ENCODE measurements at places on chromosomes 6 and 20.

DNA sequence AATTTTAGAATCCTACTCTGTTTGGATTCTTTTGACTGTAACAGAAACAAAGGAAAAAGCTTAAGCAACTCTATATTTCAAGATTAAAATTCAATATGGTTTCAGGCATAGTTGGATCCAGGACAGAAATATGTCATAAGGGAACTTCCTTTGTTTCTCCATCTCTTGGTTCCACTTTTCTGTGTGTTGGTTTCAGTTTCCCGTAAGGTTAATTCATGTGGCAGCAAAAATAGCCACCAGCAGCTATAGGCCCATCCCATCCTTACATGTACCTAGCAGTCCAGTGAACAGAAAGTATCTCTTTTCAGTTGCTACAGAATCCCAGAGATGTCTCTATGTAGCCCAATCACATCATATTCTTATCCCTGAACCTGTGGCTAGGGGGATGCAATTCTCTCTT, 8.8 kb upstream of the FAM8A1 start:
- peak; percentile 78 for DNase-seq

GRCh38 chr6:29678114-29678513, 2.8 kb downstream of the ZFP57 start:
- DNase-seq = no peak

GRCh38 chr20:45044601-45045000, 56.3 kb downstream of the KCNS1 start:
- no peak for DNase-seq

- no peak for DNase-seq
Measured at GRCh38 chr20:25397096-25397495, 6.5 kb upstream of the ABHD12 start.

GRCh38 chr6:36607683-36608386, 13.7 kb downstream of the SRSF3 start:
- no peak for DNase-seq

DNA sequence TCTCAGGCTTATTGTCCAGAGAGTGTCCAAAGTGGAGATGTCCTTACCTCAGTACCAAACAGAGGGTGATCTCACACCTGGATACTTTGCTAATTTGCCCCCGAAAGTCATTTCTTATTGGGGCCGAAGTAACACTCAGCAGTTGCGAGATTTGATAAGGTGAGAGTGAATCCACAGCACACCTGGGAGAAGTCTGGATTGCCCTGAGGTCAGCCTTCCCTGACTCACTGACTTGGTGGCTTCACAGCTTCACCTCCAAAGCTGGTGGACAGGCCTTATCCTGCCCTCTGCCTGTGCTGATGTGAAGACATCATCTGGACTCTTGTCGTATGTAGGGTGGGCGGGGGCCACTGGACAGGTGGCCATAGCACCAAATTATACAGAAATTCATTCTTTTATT, 101.9 kb upstream of the ARMC2 start:
- no peak for DNase-seq

GRCh38 chr6:11921017-11921438, 91.1 kb upstream of the HIVEP1 start:
- DNase-seq = no peak

DNA sequence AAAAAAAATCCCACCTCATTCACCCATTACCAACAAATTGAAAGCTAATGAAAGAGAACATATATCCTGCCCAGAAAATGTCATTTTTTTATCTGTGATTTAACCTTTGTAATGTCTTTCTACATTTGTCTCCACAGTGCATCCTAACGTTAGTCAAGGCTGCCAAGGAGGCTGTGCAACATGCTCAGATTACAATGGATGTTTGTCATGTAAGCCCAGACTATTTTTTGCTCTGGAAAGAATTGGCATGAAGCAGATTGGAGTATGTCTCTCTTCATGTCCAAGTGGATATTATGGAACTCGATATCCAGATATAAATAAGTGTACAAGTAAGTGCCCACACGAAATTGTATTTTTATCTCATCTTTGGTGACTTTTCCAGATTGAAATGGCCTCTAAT, 30.0 kb downstream of the RSPO3 start:
- no peak for DNase-seq

GRCh38 chr20:47338131-47338628, 18.3 kb downstream of the ZMYND8 start:
- DNase-seq = no peak

GRCh38 chr6:134310817-134311216, 7.1 kb downstream of the SGK1 start:
- no peak for DNase-seq

- DNase-seq = peak; percentile 10
Measured at GRCh38 chr20:3616250-3616649, 46.9 kb downstream of the GFRA4 start.

GRCh38 chr6:148470606-148471465, 128.2 kb downstream of the SASH1 start:
- no peak for DNase-seq

- DNase-seq = peak; percentile 48
Measured at GRCh38 chr6:6654599-6655575, 66.4 kb downstream of the LY86 start.

- peak; percentile 85 for DNase-seq
Measured at GRCh38 chr6:105748737-105749161, 337.4 kb upstream of the PRDM1 start.

GRCh38 chr6:3336066-3336786, 77.5 kb downstream of the PSMG4 start:
- peak; percentile 18 for DNase-seq

GRCh38 chr6:105781915-105782314, 304.2 kb upstream of the PRDM1 start:
- no peak for DNase-seq

DNA sequence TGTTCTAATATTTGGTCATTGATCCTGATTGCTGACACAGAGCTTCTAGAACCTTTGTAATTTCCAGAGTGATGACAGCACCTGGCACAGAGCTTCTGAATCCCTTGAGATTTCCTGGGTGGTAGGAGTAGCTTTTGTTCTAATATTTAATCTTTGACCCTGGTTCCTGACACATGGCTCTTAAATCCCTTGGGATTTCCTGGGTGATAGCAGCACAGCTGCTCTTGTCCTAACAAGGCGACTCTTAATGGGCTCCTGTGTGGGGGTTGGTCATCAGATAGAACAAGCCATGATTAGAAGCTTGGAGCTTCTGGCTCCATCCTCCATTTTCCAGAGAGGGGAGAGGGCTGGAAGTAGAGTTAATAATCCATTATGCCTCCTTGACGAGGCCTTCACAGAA, 18.4 kb downstream of the GMPR start:
- no peak for DNase-seq

DNA sequence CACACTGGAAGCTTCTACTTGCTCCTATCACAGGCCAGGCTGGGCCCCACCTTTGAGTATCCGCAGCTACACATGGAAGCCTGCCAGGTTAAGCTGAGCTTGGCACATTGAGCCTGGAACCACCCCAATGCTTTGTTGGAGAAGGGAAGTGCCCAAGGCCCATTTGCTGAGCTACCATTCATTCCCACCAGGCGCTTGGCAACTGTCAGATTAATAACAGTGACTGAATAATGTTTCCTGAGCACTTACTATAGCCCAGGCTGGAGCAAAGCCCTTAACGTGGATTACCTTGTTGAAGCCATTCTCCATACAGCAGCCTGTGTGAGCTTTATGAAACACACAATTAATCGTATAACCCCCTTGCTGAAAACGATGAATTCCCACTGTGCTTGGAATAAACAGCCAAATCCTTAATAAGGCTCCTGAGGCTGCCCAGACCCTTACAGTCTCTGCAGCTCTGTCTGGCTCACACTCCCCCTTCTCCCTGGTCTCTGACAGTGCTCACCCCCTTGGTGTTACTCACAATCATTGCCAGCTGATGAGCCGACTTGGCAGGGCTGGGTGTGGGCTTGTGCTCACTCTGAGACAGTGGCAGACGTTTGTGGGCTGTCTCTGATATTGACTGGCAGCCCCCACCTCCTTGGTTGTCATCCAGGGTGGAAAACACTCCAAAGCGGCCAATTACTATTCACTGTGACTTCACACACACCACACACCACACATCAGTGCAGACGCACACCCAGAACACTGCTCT, 357.1 kb downstream of the MAFB start:
- no peak for DNase-seq

GRCh38 chr6:46299253-46299652, 128.5 kb upstream of the ENPP5 start:
- DNase-seq = no peak

DNA sequence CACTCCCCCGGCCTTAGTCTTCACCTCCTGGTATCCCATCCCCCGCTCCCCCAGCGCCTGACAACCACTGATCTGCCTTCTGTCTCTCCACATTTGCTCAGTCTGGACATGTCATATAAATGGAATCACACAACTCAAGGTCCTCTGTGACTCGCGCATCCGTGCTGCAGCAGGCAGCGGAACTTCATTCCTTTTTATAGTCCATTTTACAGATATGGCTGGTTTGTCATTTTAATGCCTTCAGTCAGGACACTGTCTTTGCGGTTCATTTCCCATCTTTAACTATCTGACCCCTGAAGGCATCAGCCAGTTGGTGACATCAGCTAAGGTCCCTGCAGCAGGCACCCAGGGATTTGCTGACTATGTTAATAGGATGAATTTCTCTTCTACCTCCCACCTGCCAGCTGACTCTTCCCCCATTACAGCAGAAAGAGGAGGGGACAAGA, 125.7 kb downstream of the ZMYND8 start:
- no peak for DNase-seq

DNA sequence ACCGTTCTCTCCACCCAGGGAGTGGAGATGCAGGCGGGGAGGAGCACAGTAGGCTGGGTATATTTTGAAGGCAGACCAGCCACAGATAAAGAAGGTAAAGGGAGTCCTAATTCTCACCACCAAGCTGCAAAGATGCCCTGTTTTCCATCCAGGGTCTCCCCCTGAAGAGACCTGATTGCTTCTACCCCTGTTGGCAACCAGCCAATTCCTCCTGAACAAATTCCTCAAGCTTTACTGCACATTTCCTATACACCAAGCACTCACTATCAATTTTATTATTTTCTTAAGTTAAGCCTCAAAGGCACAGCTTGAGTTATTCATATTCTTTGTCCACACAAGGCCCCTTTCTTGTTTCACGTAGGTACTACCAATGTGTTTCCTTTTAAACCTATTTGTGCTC, 214.4 kb downstream of the EYA2 start:
- no peak for DNase-seq

DNA sequence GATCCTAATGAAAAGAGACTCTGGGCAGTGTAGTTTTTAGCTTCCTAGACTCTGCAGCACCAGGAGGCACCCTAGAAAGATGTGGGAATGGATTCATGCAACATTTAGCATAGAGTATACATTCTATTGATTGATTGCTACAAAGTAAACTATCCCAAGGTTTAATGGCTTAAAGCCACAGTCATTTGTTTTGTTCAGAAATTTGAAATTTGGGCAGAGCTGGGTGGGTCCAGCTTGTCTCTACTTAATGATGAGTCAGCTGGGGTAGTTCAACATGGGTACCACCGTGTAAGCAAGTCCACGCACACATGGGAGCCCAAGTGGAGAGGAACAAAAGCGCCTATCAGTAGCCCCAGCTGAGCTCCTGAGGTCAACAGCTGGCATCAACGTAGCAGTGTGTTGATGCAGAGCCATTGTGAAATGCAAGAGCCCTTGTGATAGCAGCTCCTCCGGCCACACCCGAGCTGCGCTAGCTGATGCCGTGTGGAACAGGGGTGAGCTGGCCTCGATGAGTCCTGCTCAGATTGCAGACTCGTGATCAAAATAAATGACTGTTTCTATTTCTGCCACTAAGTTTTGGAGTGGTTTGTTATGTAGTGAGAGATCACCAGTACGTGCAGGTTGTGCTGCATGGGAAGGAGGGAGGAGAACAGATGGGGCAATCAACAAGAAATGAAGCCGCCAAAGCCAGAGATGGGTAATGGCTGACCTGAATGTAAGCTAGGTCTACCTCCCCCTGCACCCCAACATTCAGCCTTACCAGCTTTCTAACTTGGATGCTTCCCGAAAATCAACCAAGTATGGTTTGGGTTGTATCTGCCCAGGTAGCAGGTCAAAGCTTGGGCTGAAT, 45.7 kb upstream of the TRAF3IP2 start:
- DNase-seq = no peak

- DNase-seq = no peak
Measured at GRCh38 chr6:36639171-36639808, 39.2 kb upstream of the CDKN1A start.

GRCh38 chr6:49849213-49849907, 17.0 kb downstream of the CRISP1 start:
- peak; percentile 32 for DNase-seq

DNA sequence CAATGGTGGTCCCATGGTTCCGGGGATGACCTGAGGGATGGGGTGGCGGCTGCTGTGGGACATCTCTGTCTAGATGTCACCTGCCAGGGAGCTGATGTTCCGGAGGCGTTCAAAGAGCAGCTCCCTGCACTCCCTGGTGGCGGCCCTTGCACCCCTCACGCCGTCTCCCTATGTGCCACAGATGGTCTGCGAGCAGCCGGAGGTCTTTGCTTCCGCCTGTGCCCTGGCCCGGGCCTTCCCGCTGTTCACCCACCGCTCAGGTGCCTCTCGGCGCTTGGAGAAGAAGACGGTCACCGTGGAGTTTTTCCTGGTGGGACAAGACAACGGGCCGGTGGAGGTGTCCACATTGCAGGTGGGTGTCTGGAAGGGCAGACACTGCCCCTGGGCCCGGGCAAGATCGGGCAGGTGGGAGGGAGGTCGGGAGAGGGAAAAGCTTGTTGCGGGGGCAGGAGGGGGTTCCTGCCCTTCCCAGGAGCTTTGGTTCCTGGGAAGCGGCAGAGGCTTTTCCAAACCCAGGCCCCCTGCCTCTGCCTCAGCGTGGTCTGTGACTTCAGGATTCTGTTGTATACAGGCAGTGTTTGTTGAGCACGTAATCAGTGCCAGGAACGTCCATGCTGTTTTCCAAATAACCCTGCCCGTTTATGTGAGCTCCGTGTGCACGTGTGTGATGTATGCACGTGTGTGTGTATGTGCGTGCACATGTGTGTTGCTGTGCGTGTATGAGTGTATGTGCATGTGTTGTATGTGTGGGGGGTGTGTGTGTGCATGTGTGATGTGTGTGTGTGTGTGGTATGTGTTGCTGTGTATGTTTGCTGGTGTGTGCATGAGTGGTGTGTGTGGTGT, 1.9 kb downstream of the NPEPL1 start:
- DNase-seq = no peak

GRCh38 chr20:22430154-22430745, 154.1 kb downstream of the FOXA2 start:
- DNase-seq = no peak

DNA sequence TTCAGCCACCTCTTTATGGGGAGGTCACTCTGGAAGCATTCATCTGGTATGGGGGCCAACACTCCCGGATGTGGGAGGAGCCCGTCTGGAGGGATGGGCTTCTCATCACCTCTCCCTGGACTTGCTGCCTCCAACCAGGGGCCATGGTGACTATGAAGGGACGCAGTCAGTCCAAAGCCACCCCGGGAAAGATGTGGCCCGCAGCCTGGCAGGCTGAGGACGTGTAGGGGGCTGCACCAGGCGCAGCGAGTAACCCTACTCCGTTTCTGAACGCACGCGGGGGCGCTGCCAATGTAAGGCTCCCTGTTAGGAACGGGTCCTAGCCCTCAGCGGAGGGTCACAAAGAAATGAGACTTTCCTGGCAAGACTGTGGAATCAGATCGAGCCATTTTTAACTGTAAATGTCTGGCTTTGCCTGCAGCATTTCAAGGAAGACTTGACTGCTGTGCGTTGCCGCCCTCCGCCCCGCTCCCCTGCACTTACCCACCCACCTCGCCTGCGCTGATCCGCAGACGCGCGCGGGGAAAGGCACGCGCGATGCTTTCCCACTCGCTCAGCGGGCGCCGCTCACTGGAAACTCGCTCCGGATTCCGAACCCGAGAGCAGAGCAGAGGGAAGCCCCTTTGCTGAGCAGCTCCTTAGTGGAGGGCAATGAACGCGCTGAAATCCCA, 55.1 kb downstream of the IL20RA start:
- no peak for DNase-seq

- no peak for DNase-seq
Measured at GRCh38 chr6:3617681-3618311, 133.7 kb downstream of the PXDC1 start.
